ENCODE measurements at places on chromosomes 6 and 20.

GRCh38 chr6:15443119-15443830, 197.4 kb downstream of the JARID2 start:
- no peaks in the 10 kb centered on the region for H3K27me3 ChIP-seq
- H3K4me3 ChIP-seq: no peak overlapping the region
- H3K36me3 ChIP-seq: no peaks in the 10 kb centered on the region
- H3K27ac ChIP-seq: no peak overlapping the region

- no peak overlapping the region for H3K27ac ChIP-seq
- no peak overlapping the region for H3K4me3 ChIP-seq
- peaks cover 90% of the 10 kb centered on the region for H3K27me3 ChIP-seq
Observed at GRCh38 chr20:21522481-21523280, 8.8 kb upstream of the NKX2-2 start.

DNA sequence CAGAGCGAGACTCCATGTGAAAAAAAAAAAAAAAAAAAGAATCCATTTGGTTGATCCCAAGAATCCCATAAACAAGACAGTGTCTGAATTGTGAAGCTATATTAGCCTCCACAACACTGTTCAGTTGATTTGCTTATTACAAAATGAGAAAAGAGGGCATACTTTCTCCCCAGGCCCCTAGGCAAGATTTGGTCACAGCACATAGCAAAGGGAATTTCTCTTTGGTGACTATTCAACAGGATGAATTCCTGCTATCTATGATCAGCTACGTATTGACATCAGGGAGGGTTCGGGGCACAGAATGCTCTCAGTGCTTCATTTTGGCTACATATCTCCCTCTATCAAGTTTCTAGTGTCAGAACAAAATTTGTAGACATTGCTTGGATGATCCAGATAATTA, 20.2 kb upstream of the SLC22A3 start:
- no peak overlapping the region for H3K27ac ChIP-seq
- peaks cover 9% of the 10 kb centered on the region for H3K4me1 ChIP-seq
- DNase-seq: no peak
- H3K27me3 ChIP-seq: no peaks in the 10 kb centered on the region
- H3K36me3 ChIP-seq: no peaks in the 10 kb centered on the region
- H3K4me3 ChIP-seq: no peak overlapping the region

DNA sequence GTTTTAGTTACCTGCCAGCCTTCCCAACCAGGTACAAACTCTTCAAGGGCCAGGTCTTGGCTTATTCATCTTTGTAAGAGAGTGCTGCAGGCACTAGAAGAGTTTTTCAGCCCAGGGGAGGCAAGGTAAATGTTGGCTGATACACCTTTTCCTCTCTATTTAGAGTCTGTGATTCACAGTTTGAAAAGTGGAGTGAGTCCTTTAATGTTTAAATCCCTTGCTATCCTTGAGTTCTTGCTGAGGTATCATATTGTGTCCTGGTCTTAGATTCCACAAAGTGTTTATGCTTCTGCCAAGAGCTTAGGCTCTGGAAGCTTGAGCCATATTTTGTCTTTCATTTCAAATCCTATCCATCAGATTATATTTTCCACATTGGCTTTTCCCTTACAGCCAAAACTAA, 52.8 kb upstream of the CITED2 start:
- DNase-seq: no peak
- H3K36me3 ChIP-seq: no peaks in the 10 kb centered on the region
- no peaks in the 10 kb centered on the region for H3K4me1 ChIP-seq

- no peaks in the 10 kb centered on the region for H3K36me3 ChIP-seq
- no peaks in the 10 kb centered on the region for H3K27me3 ChIP-seq
- DNase-seq: no peak
Observed at GRCh38 chr20:55977690-55978459, 27.4 kb downstream of the CBLN4 start.

GRCh38 chr20:8116067-8116811, 15.8 kb upstream of the PLCB1 start:
- H3K27ac ChIP-seq: no peak overlapping the region
- peak overlapping the region; percentile 8 for H3K4me3 ChIP-seq
- DNase-seq: peak; percentile 57
- no peaks in the 10 kb centered on the region for H3K27me3 ChIP-seq

- peak; percentile 26 for DNase-seq
- no peak overlapping the region for H3K27ac ChIP-seq
- no peaks in the 10 kb centered on the region for H3K36me3 ChIP-seq
- no peak overlapping the region for H3K4me3 ChIP-seq
- no peaks in the 10 kb centered on the region for H3K27me3 ChIP-seq
Observed at GRCh38 chr6:142485256-142485655, 183.4 kb downstream of the ADGRG6 start.

- no peaks in the 10 kb centered on the region for H3K4me1 ChIP-seq
- no peaks in the 10 kb centered on the region for H3K36me3 ChIP-seq
- H3K27me3 ChIP-seq: no peaks in the 10 kb centered on the region
Observed at GRCh38 chr6:164924674-164925073, 384.7 kb downstream of the C6orf118 start.

DNA sequence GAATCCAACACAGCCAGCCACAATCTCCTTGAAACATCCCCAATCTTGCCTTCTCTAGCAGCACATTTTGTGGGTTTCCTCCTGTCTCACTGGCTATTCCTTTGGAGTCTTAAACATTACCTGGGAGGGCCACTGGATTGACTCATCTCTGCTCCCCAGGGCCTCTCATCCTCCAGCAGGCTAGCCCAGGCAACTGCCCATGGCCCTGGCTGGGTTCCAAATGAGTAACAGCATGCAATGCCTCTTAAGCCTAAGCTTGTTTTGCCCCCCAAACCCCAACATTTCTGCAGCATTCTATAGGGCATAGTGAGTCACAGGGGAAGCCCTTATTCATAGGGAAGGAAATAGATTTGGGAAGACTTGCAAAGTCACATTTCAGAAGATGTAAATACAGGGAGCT, 204.9 kb downstream of the FOXA2 start:
- H3K27ac ChIP-seq: peak overlapping the region; percentile 38
- H3K36me3 ChIP-seq: no peaks in the 10 kb centered on the region
- no peak for DNase-seq
- H3K4me1 ChIP-seq: peaks cover 24% of the 10 kb centered on the region
- no peak overlapping the region for H3K4me3 ChIP-seq

DNA sequence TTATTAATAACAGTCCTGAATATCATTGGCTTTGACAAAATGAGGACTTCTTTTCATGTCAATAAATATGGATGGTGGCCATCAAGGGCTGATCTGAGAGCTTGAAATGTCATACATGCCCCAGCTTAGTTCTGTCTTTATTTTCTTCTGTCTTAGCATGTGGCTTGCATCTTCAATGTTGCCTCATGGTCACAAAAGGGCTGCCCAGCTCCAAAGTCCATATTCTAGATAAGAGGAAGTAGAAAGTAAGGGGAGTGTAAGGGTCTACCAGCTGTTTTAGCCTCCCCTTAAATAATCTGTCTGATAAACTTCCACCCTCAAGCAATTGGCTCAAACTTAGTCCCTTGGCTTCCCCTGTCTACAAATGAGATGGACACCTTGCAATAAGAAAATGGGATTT, 14.2 kb downstream of the BTN2A1 start:
- peaks cover 29% of the 10 kb centered on the region for H3K36me3 ChIP-seq
- H3K4me3 ChIP-seq: no peak overlapping the region
- no peak overlapping the region for H3K27ac ChIP-seq
- no peaks in the 10 kb centered on the region for H3K27me3 ChIP-seq

DNA sequence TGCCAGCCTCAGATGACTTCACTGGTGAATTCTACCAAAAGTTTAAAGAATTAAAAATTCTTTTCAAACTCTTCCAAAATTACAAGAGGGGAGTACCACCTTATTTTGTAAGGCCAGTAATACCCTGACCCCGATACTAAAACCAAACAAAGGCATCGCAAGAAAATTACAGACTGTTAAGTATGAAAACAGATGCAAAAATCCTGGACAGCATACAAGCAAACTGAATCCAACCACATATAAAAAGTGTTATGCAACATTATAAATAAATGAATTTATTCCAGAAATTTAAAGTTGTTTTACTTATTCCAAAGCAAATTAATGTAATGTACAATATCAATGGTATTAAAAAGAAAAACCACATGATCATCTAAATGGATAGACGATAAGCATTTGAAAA, 873.6 kb upstream of the GJE1 start:
- H3K4me1 ChIP-seq: peaks cover 4% of the 10 kb centered on the region
- no peak for DNase-seq
- H3K4me3 ChIP-seq: peak overlapping the region; percentile 63
- no peaks in the 10 kb centered on the region for H3K27me3 ChIP-seq
- H3K36me3 ChIP-seq: no peaks in the 10 kb centered on the region

- H3K27me3 ChIP-seq: peaks cover 7% of the 10 kb centered on the region
- no peaks in the 10 kb centered on the region for H3K36me3 ChIP-seq
- no peaks in the 10 kb centered on the region for H3K4me1 ChIP-seq
- H3K27ac ChIP-seq: no peak overlapping the region
Observed at GRCh38 chr6:18293076-18293904, 29.0 kb upstream of the DEK start.

DNA sequence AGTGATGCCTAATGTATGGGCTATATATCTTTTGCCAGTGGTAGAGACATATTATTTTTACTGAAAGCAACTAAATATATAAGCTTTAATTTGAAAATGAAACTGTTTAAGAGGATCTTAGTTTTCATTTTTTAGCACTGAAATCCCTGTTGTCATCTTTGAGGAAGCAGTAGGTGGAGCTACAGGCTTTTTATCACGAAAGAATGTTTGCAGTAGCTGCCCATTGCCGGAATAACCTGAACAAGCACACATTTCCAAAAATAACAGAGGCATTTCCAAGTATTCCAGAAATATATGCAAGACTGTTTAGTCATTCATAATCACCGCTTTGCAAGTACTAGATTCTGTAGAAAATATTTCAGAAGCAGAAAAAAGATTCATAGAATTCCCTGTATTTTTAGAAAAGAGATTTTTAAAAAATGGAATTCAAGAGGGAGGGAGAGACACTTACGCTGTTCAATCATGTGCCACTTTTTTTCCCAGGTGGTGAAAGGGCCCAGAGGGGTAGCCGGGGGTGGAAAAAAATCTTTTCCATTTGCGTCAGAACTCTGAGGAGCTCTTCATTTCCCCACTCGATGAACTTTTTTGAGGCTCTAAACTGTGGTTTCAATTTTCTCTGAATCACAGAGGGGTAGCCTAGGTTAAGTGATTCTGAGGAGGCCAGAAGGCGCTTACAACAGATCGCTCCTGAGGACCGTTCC, 142.5 kb upstream of the FERMT1 start:
- peak; percentile 76 for DNase-seq
- H3K36me3 ChIP-seq: no peaks in the 10 kb centered on the region
- H3K27me3 ChIP-seq: peaks cover 19% of the 10 kb centered on the region
- H3K27ac ChIP-seq: no peak overlapping the region
- H3K4me3 ChIP-seq: peak overlapping the region; percentile 67

DNA sequence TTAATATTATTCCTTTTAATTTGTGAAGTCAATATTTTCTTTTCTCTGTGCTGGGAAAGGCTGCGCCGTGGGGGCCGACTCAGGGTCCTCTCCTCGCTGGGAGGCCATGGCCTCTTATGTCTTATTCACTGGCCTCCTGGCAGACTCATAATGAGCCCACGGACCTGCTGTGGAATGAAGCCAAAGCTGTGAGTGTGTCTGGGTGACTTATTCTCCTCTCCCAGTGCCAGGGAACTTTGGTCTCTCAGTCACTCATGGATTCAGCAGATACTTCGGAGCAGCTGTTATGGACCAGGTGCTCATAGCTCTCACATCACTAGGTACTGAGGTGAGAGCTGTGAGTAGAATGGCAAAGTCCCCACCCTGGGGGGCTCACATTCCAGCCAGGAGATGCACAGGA, 297.6 kb downstream of the CDH26 start:
- no peak overlapping the region for H3K4me3 ChIP-seq
- H3K27me3 ChIP-seq: no peaks in the 10 kb centered on the region
- H3K4me1 ChIP-seq: no peaks in the 10 kb centered on the region
- H3K27ac ChIP-seq: no peak overlapping the region
- H3K36me3 ChIP-seq: no peaks in the 10 kb centered on the region
- no peak for DNase-seq

DNA sequence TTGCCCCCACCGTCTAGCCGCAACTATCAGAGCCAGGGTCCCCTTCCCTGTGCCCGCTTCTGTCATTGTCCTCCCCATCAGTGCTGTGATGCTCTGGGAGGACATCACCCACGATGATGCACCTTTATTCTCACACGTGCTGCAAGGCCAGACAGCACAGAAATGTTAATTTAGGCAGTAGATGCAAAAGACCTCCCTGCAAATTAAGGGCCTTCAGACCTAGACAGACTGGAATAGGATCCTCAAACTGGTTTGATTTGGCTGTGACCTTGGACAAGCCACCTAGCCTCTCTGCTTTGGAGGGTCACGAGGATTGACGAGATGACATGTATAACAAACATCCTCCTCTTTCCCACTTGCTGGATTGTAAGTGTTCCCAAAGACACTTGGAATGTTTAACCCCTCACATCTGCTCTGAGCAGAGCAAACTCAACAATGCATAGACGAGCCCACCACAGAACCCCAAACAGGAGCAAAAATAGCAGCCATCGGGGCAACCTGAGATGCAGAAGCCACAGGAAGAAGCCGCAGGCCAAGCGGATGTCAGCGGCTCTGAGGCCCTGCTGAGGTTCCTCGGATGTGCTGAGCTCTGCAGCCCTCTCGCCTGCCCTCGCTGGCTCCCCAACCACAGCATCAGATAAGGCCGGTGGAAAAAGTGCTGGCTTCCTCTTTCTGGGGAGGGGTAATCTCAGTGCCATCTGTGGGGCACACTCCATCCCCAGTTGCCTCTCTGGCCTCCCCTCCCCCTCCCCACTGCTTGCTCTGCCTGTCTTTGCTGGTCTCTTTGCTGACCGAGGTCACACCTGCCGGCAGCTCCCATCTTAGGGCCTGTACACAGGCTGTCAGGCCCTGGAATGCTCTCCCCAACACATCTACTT, 35.3 kb downstream of the TOX2 start:
- no peaks in the 10 kb centered on the region for H3K27me3 ChIP-seq
- no peaks in the 10 kb centered on the region for H3K36me3 ChIP-seq
- H3K4me1 ChIP-seq: peaks cover 20% of the 10 kb centered on the region
- peak; percentile 78 for DNase-seq
- H3K4me3 ChIP-seq: no peak overlapping the region
- no peak overlapping the region for H3K27ac ChIP-seq

DNA sequence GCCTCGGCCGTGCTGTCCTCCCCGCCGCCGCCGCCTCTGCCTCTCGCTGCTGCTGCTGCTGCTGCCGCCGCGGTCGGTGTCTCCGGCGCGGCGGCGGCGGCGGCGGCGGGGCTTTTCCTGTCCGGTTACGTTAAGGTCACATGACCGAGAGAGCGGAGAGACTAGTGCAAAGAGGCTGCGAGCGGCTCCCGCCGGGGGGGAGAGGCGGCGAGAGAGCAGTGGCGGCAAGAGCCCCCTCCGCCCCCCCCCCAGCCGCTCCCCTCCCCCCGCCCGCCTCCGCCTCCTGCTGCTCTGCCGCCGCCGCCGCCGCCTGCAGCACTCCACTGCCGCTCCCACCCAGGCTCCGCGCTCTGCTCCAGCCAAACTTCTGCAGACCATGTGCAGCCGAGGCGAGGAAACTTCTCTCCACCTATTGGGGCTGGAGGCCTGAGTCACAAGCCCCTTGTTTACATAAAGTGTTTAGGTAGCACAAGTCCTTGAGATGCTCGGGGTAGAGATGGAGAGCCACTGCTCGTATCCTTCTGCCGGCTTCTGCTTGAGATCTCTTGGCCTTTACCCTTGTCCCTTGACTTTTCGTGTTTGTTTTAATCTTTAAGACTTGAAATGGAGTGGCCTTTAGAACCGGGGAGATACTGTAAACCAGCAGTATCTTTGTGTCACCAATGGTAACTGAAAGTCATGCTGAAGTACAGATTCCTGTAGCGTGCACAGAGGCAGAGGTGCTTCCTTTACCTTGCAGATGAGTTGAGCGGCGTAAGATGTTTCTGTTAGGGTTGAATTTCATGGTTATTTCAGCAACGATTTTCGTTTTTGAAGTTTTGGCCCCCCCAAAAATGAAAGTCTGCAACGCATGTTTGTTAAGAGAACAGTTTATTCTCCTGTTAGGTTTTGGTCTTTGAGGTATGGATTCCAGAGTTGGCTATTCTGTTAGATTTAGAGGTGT, at the start of gene ZBTB2:
Gene ZBTB2, minus strand, starts transcription at position 89 of the 943 bp plus-strand sequence. CDS start 17,922 bp downstream, outside the sequence.
- no peaks in the 10 kb centered on the region for H3K27me3 ChIP-seq
- H3K36me3 ChIP-seq: peaks cover 3% of the 10 kb centered on the region
- peak; percentile 92 for DNase-seq
- H3K27ac ChIP-seq: peak within 1 kb of the TSS; percentile 91
- peak within 1 kb of the TSS; percentile 99 for H3K4me3 ChIP-seq

All from mesenchymal stem cell (in vitro differentiated cells and primary cell).